ENCODE measurements at places on chromosomes 1 and 21.

- no peak for DNase-seq
These were observed 19.4 kb downstream of the VPS13D start for GRCh38 chr1:12249181-12249580.

DNA sequence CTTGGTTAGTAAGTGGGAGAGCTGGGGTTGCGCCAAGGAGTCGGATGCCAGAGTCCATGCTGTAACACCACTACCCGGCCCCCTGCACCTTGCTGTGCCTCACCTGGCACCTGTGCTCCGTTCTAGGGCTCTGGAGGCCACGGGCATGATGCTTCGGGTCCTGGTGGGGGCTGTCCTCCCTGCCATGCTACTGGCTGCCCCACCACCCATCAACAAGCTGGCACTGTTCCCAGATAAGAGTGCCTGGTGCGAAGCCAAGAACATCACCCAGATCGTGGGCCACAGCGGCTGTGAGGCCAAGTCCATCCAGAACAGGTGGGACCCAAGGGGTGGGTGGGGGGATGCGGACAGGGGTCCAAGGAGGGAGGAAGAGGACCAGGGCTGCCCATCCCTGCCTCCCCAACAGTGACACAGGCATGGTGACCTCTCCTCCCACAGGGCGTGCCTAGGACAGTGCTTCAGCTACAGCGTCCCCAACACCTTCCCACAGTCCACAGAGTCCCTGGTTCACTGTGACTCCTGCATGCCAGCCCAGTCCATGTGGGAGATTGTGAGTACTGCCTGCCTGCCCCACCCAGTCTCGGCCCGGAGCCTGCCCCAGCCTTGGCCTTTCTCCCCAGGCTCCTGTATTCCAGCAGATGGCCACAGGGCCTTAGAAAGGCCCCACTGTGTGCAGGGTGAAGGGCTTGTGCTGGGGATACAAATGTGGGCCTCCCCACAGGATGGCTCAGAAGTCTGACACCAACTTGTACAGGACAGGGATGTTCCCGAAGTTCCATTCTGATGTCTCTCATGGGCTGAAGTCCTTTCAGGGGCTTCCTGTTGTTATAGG lies 9.6 kb upstream of the HTR6 start:
- DNase-seq = no peak

- no peak for DNase-seq
These were observed 56.9 kb upstream of the TMPRSS2 start for GRCh38 chr21:41564871-41565274.

DNA sequence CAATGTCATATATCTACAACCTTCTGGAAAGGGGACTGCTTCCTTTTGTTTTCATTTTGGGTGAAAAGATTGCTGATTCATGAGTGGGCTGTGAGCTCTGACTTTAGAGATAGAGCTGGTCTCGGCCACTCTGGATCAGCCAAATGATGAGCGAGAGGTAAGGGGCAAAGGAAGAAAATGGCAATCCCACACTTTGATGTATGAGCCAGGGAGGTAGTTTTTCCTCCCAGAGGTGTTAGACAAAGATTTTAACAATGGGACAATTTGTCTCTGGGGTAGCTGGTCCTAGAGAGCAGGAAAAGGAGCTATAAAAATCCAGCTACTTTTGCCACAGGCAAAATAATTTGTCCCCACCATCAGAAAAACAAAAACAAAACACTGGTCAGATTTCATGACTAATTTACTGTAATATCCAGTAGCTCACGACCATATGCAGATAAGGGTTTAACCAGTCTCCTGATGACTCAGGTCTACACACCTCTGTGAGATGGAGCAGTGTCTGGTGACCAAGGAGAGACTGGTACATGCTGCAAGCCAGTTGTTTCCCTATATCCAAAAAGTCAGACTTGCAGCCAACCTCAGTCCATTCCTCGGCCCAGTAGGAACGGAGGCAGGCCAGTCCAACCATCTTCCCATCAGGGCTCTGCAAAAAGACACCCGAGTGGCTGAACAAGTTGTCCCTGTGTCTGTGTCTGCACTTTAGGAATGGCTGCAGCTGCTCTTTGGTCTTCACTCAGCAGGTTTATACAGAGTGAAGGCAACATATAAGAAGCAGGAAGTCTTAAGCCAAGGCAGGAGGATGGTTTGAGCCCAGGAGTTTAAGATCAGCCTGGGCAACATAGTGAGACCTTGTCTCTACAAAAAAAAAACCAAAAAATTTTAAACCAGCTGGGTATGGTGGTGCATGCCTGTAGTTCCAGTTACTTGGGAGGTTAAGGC lies 29.2 kb downstream of the DNASE2B start:
- no peak for DNase-seq

- no peak for DNase-seq
These were observed 32.1 kb upstream of the RUNX3 start for GRCh38 chr1:24961961-24962861.

DNA sequence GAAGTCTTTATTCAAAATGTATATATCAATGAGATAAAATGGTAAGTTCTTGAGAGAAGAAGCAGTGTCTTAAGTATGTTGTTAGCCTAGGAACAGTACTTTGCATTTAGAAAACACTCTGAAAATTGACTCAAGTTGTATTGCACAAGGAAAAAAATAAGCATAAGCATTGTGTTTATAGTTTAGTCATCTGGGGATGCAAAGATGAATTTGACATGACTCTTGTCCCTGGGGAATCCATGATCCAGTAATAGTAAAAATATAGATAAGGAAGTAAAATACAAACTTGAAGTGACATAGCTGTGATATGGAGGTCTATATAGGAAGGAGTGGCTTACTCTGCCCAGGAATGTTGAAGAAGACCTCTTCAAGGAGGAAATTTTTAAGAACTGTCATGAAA lies 185.0 kb upstream of the PTBP2 start:
- no peak for DNase-seq

GRCh38 chr1:87905651-87906050 lies 577.0 kb downstream of the LMO4 start:
- no peak for DNase-seq

- DNase-seq = no peak
These were observed 2.3 kb downstream of the PYHIN1 start for GRCh38 chr1:158933621-158934020.

DNA sequence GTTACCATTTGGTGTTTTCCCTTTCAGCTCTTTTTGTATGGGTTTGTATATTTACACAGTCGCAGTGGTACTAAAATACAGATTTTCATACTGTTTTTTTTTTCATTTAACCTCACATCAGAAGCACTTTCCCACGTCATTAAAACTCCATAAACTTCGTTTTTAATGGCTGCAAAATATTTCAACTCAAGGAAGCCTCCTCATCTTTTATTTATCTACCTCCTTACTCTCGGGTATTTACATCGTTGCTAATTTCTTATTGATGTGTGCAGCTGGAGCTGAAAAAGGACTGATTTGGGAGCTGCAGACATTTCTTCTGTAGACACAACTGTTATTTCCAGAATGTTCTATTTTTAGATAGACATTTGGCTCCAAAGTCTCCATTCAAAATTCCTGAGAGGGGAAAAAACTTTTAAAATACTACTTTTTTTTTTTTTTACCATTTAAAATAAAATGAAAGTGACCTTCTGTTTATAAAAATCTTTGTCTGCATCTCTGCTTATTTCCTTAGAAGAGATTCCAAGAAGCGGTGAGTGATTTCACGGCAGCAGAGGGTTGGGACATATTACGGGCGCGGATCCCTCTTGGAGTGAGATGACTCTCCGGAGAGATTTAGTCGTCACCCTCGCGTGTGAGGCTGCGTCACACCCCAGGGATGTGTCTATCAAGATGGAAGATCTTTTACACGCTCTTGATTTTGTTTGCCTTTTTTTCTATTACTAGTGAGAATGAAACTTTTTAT lies 10.1 kb downstream of the RUNX3 start:
- DNase-seq = no peak

DNA sequence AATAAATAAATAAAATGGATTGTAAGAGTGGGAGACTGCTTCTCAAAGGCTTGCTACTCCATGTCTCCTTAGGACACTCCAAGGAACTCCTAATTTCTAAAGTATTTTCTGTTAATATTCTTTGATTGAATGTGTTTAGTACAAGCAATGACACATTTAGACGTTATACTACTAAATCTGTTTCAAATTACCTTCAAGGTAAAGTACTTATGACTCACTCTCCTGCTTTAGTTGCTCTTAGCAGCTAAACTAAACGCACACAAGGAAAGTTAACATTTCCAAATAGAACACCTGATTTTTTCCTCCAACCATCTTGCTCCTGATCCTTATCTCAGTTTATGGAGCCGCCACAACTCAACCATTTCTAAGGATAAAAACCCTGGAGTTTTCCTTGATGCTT lies 969.8 kb upstream of the ADGRL4 start:
- no peak for DNase-seq

DNA sequence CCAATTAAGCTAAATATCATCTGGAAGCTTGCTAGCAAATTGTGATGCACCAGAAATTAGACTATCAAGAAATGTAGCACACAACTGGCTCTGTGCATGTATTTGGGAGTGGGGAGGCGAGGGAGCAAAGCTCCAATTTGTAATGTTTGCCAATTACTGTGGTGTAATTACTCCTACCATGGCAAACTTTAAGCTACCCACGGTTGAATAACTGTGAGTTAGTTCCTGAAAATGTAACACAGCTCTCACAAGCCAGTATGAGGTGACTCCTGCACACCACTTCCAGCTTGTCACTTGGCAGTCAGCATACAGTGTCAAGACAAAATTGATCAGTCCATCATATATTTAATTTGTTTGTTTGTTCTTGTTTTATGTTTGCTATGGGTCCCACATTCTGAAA lies 141.2 kb downstream of the TM2D1 start:
- no peak for DNase-seq

GRCh38 chr1:11543392-11543791 lies 64.4 kb downstream of the DISP3 start:
- DNase-seq = no peak

GRCh38 chr21:25513810-25514209 lies 93.5 kb downstream of the MRPL39 start:
- DNase-seq = no peak

- no peak for DNase-seq
These were observed 295.4 kb upstream of the PBX1 start for GRCh38 chr1:164263540-164263939.

GRCh38 chr1:169890761-169891538 lies 2.7 kb downstream of the SCYL3 start:
- no peak for DNase-seq

- DNase-seq = no peak
These were observed 32.6 kb downstream of the PIGM start for GRCh38 chr1:159999204-159999603.

DNA sequence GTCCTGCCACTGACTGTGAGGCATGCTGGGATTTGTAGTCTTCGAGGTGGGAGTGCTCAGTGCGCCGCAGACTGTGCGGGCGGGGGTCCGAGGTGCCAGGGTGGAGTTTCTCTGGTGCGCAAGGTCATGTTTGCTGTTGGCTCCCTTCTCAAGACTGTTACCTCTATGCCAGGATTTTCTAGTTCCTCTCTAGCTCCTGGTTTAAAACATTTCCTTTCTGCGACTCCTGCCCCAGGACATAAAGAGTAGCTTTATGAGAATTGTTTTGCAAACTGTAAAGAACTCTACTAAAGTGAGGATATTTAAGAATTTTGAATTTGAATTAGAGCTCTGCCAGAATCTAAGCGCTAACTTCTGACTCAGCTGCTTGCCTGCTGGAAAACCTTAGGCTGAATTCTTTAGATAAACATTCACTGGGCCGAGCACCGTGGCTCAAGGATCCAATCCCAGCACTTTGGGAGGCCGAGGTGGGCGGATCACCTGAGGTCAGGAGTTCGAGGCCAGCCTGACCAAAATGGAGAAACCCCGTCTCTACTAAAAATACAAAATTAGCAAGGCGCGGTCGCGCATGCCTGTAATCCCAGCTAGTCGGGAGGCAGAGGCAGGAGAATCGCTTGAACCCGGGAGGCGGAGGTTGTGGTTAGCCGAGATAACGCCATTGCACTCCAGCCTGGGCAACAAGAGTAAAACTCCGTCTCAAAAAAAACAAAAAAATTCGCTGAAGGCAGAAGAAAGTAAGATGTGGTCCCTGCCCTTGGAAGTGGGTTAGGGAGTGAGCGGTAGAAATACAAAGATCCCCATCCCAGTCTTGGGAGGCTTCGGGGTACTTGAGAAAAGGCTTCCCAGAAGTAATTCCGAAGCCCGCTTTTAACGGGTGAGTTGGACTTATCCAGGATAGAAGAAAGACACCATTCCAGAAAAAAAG lies 992 bp upstream of the USP48 start:
- no peak for DNase-seq

- no peak for DNase-seq
These were observed 1244.1 kb upstream of the ADGRL4 start for GRCh38 chr1:80250573-80251168.

- no peak for DNase-seq
These were observed 79.8 kb upstream of the RALGPS2 start for GRCh38 chr1:178645157-178645807.

GRCh38 chr1:201719812-201720521 lies 109.0 kb upstream of the IPO9 start:
- DNase-seq = peak; percentile 69

- DNase-seq = no peak
These were observed 37.4 kb downstream of the TMCO4 start for GRCh38 chr1:19762175-19762779.

- DNase-seq = no peak
These were observed 5.5 kb downstream of the CEPT1 start for GRCh38 chr1:111145542-111145941.

DNA sequence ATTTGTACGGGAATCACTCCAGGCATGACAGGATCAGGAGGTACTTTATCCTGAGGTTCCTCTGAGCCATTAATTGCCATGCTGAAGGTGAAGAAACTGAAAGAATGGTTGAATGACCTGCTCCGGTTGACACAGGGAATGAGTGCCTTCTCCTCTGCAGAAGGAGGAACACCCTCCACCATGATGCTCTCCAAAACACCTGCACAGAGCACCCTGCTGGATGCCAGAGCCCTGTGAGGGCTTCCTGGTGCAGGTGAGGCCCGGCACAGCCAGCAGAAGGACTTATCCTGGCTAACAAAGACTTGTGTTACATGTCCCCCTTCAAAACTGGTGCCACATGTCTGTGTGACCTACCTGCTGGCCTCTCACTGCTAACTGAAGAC lies 14.3 kb upstream of the LBR start:
- no peak for DNase-seq

DNA sequence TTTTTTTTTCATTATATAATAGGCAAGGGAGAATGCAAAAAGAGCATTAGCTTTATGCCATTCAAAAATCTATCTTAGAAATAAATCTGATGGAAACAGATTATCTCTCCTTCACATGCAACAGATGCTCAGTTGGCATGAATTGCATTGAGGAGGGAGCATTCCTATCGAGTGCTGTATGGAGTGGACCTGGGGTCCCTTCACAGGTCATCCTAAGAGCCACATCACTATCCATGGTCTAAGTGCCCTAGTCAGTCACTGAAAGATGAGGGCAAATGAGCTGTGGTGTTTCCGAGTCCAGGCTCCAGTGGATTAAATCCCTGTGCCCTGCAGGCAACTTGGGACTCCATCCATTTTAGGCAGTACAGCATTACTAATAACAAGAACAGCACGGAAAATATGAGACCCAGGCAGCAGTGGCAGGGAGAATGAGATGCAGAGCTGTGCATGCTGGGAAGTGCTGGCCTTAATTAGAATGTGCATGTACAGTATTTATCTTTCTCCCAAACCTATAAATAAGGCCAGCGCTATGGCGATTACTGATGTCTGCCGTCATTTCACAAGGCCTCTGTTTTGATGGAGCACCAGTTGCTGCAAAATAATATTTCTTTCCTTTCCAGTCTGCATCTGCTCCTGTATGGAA lies 512.3 kb upstream of the PLXNA2 start:
- DNase-seq = no peak

- DNase-seq = no peak
These were observed 480 bp upstream of the MIS18A start for GRCh38 chr21:32279377-32279680.

GRCh38 chr1:96682056-96682455 lies 39.5 kb upstream of the PTBP2 start:
- no peak for DNase-seq
